GM13976 (cell line): ENCODE measurements at places on chromosomes 2 and 18.

- peak; percentile 29 for DNase-seq
These were observed 2.1 kb downstream of the NEURL3 start for GRCh38 chr2:96502891-96503636.

DNA sequence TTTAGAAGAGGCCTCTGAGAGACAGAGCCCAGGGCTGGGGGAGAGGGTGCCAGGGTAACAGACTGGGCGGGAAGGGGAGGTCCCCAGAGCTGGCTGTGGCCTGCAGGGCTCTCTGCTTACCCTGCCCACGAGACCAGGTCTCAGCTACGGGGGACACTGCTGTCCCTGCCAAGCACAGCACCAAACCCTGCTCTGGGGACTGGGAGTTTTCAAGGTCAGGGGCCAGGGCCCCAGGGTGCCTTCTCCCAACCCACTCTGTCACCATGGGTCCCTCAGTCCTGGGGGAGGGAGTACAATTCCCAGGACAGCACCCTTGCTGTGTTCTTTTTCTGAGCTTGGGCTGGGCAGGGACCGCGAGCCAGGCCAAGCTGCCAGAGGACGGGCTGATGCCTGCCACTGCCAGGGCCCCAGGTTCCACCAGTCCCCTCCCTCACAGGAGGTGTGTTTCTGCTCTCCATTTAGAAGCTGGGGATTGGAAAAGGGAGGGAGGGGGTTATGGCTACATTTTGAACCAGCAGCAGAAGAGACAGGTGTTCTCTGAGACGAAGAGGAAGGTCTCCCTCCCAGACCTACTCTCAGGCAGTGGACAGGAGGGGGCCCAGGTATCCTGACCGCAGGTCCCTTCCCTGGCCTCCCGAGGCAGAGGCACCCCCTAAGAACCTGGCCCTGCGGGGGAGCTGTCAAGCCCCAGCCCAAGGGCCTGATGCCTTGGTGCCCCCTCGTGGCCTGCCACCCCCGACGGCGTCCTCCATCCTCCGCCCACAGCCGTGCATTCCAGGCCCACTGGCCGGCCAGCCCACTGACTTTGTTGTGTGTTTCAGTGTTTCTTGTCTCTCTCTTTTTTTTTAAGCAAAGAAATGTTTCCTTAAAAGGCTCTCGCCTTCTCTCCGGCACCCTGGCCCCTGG lies 80.4 kb downstream of the TNS1 start:
- DNase-seq = no peak

- no peak for DNase-seq
These were observed 53.2 kb upstream of the ALKAL2 start for GRCh38 chr2:341017-341542.

GRCh38 chr2:28348149-28348567 lies 44.5 kb upstream of the FOSL2 start:
- DNase-seq = no peak

- no peak for DNase-seq
These were observed 75.8 kb downstream of the SPHKAP start for GRCh38 chr2:228105526-228106250.

GRCh38 chr2:2114707-2115245 lies 216.3 kb downstream of the MYT1L start:
- DNase-seq = no peak

DNA sequence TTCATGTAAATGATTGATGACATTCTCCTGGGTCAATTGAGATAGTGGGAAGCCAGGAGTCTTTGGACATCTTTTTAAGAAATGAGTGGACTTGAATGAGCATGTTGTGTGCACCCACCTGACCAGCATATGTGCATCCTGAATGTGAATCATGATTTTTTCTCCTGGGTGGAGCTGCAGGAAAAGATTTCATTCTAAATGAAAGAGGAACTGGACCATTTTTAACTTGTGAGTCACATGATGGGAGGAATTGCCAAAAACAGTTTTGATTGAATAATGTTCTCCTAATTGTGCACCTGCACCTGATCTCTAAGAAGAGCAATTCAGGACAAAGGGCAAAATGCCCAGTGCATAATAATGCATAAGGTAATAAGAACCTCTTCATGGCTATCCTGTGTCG lies 32.3 kb downstream of the COPS8 start:
- DNase-seq = no peak

DNA sequence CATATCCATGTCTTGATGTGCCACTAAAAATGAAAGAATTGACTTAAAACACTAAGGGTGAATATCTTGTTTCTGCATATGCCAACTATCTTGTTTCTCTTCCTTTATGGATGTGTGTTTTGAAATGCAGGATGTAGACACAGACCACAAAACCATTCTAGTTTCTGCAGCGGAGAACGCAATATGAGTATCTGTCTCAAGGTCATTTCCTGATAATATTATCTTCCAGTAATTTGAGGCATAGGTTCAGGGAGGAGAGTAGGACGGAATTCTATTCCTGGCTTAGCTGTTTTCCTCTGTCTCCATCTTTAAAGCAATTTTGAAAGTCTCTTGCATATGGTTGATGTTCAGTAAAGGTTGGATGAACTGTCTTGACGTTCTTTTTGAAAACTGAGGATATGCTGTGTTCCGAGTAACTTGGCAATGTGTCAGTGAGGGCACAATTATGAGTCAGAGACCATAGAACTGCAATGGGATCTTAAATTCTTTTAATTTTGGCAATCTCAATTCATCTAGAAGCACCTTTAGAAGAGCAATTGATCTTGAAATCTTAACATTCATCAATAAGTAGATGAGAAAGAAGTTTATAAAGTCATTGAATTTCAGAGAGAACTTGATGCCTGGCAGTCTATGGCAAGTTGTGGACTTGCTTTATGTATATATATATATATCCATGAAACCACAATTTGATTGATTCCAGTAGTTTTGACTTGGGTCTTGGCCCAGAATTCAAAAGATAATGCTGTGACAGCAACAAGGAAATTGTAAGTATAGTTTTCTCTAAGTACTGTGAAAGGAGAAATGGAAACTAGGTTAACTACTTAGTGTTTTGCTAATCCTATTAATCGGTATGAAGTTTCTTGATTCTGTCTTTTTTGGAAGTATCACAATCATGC lies 24.8 kb downstream of the RAB27B start:
- DNase-seq = no peak

DNA sequence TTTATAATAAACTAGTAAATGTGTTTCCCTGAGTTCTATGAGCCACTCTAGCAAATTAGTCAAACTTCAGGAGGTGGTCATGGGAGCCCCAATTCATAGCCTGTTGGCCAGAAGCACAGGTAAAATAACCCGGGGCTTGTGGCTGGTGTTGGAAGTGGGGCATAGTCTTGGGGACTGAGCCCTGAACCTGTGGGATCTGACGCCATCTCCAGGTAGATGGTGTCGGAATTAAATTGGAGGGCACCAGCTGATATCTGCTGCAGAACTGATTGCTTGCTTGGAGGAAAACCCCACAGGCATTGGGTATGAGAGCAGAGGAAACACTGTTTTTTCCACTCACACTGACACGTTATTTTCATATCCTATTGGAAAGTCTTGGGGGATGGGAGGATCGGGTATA lies 14.1 kb downstream of the NMS start:
- no peak for DNase-seq

- DNase-seq = no peak
These were observed 443.9 kb upstream of the MYT1L start for GRCh38 chr2:2775018-2775417.

- peak; percentile 66 for DNase-seq
These were observed at the start of gene DOCK10 for GRCh38 chr2:225041851-225042799. DOCK10 (minus strand) TSS chr2:225042468; CDS start chr2:225042374, 94 bp downstream.

DNA sequence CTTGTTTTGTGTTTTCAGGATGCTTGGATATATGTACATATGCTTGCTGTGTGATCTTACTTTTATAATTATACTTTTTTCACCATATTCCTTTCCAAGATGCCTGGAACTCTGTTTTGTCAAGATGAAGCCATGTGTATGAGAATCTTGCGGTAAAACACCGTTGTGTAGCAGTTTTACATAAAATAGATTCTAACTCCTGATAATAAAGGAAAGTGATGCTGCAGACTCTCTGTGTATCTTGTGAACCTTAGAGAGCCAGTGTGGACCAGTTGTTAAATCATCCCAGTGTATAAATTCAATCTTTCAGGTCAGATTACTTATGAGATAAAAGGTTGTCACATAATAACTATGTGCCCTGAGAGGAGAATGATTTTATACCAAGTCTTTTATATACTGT lies 12.5 kb upstream of the ITGA4 start:
- no peak for DNase-seq

DNA sequence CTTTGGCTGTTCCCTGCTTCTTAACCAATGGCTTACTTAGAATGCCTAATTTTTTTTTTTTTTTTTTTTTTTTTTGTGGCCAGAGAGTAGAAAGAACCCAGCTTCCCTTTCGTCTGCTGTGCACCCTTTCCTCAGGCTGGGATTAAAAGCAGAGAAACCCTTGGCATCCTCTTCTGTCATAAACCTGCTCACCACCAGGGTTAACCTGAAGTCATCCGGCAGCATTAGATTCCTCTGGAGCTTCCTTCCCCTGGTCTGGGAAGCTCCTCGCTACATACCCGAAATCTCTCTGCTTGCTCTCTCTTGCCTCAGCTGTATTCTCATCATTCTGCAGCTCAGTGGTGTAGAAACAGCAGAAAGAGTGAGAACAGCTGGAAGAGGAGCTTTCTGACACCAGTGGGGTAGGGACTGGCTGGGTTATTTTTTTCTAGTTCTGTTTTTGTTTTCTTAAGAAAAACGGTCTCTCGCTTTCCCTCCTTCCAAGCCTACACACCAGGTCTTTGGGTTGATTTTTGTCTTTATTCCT lies 339.0 kb upstream of the MEIS1 start:
- no peak for DNase-seq

GRCh38 chr2:148495586-148495985 lies 149.0 kb upstream of the EPC2 start:
- DNase-seq = no peak

GRCh38 chr2:65607662-65608305 lies 175.4 kb upstream of the SPRED2 start:
- no peak for DNase-seq

- DNase-seq = peak; percentile 57
These were observed 403 bp downstream of the TMEM127 start for GRCh38 chr2:96265349-96265839.

DNA sequence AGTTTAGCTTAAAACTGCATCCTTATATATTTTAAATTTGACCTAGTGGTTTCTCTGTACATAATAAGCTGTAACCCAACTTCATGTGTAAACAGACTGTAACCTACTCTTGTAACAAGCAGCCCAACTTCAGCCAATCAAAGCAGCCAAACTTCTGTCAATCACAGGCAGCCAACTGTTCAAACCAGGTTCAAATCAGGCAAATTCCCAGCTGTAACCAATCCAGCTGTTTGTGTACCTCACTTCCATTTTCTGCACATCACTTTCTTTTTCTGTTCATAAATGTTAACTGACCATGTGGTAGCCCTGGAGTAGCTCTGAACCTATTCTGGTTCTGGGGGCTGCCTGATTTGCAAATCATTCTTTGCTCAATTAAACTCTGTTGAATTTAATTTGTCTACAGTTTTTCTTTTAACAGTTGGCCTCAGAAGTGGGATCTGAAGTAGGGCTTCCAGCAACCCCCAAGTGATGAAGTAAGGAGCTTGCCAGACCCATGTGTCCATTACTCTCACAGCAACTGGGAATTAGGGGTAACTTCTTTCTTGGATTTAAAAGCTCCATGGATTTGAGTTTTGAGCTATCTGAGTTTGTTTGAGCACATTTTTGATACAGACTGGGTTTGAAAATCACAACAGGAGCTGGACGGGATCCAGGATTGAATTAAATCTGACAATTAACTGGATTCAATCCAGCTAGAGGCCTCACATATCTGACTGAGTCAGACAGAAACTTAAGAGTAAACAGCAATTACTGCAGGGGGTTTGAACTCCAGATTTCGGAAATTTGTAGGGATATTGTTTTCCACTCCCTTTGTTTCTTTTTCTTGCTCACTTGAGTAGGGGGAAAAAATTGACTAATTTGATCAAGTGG lies 1569.7 kb upstream of the SLC39A10 start:
- DNase-seq = no peak

- no peak for DNase-seq
These were observed 30.4 kb upstream of the C2orf66 start for GRCh38 chr2:196839574-196839973.

GRCh38 chr18:45541421-45541820 lies 73.9 kb upstream of the SLC14A2 start:
- DNase-seq = no peak

DNA sequence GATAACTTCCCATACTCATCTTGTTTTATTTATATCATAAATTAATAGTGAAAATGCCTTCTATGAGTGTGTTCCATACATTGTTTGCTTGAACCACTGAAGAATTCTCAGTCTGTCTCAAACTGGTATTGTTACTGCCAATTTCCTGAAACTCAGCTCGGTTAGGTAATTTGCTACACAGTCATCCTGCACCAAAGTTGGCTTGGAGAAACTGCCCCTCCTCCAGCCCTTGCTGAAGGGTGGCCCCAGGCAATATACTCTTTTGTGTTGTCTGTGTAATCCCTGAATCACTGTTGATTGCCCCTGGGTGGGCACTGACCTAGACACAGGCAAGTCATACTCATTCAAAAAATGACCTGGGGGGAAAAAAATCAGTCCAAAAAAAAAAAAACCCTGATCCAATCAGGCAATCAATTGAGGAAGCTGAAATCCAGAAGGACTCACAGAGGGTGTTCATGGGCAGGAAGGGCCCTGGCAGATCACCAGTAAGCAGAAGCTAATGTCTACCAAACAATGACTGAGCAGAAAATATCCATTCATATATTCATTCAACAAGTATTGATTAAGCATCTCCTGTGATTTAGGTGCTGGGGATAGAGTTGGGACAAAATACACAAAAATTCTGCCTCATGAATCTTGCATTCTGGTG lies 3.8 kb upstream of the SESTD1 start:
- DNase-seq = no peak

DNA sequence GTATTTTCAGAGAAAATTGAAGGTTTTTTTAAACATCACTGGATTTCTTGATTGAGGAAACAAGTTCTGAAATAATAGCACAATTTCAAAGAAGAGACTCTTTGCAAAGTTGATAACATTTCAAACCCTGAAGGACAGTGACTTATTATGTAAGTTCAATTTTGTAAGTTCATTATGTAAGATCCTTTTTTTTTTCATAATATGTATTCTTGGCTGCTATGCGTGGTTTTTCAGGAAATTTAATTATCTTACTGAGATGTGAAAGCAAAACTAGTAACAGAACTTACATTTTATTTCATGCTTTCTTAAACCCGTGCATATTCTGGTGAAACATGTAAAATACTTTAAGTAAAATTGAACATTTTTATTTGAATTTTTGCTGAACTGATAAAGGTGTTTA lies 65.4 kb downstream of the RIF1 start:
- no peak for DNase-seq

GRCh38 chr2:236344446-236344845 lies 80.2 kb upstream of the ASB18 start:
- no peak for DNase-seq

GRCh38 chr18:2411381-2411960 lies 159.8 kb downstream of the METTL4 start:
- no peak for DNase-seq

GRCh38 chr2:239526666-239527415 lies 126.0 kb upstream of the HDAC4 start:
- no peak for DNase-seq

DNA sequence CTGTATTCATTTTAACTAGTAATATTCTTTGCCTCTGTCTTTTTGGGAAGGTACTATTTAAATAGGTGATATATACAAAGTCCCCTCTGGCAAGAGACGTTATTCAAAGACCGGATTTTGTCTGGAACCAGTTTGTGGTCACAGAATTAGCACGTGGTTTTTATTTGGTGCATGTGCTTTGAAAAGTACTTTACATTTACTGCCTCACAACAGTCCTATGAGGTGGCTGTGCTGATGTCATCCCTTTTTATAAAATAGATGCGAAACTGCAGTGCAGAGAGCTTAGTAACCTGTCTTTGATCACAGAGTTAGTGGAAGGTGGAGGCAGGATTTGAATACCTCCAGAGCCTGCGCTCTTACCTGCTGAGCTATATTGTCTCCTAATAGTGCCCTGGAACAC lies 4.0 kb downstream of the LPIN1 start:
- peak; percentile 72 for DNase-seq
